ENCODE measurements at places on chromosomes 2 and 18. TPM values are rescaled to one million over a fixed set of nuclear protein-coding genes. Genes with fewer than 3 reads are reported as not detected.

The FSHR gene
- total RNA-seq, result not detected

The ARHGEF4 gene
- total RNA-seq, result under 0.01 TPM

The RUFY4 gene
- 0.29 TPM for total RNA-seq

The CYP27A1 gene
- total RNA-seq, result 9.1 TPM

The LIPT1 gene
- total RNA-seq, result 4.4 TPM

All from vein endothelial cell (primary cell).